GM23338 (cell line): ENCODE measurements at places on chromosomes 13 and 19. TPM values are rescaled to one million over a fixed set of nuclear protein-coding genes. Genes with fewer than 3 reads are reported as not detected.

Gene KIR2DL3
- not detected in 2 replicates for total RNA-seq

GRCh38 chr19:15934332-15935078, at the start of gene CYP4F11:
Gene CYP4F11 (minus strand): TSS chr19:15934529. CDS start chr19:15934408, 121 bp downstream.
- DNase-seq = no peak

- DNase-seq = no peak
Observed at GRCh38 chr13:40622761-40623160, 43.7 kb downstream of the FOXO1 start.

Gene KCNRG
- total RNA-seq = 3.3 TPM in 1 of 2 replicates, not detected in the other

GRCh38 chr19:54928299-54928698, 19.0 kb downstream of the NLRP7 start:
- peak; percentile 68 for DNase-seq

DNA sequence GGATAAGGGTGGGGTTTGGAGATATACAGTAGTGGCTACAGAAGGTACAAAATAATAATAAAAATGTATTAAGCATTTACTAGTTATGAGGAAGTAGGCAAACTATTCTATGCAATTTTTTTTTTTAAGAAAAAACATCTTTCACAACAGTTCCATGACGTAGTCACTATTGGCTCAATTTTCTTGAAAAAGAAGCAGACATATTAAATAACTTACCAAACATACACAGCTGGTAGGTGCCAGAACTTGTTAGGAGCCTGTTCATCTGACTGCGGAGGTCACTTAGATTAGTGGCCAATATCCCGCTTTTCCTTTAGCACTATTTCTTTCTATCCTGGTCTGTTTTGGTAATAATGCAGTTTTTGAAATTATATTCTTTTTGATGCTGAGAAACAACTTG, 593.5 kb downstream of the KCTD12 start:
- DNase-seq = no peak

GRCh38 chr13:80436571-80437169, 95.7 kb upstream of the SPRY2 start:
- DNase-seq = no peak

- no peak for DNase-seq
Observed at GRCh38 chr13:91127995-91128394, 219.5 kb upstream of the MIR17HG start.

- no peak for DNase-seq
Observed at GRCh38 chr19:9877780-9878510, 42.8 kb downstream of the PIN1 start.

Gene PABPC3
- 0.58 and 1.2 TPM in 2 replicates for total RNA-seq

DNA sequence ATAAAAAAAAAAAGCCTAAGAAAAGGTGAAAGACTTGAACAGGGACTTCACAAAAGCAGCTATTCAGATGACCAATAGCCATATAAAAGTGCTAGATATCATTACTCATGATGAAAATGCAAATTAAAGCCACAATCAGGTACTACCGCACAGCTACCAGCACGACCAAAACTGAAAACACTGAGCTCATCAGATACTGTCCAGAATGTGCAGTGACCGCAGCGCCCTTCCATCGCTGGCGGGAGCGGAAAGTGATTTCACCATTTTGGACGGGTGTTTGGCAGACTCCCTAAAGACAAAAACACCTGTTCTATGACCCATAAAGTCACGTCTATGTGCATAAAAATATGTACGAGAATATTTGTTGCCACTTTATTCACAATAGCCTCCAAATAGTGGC, 60.7 kb downstream of the SLC6A16 start:
- DNase-seq = no peak

Gene PDE4C
- 3.6 and 7.1 TPM in 2 replicates for total RNA-seq

DNA sequence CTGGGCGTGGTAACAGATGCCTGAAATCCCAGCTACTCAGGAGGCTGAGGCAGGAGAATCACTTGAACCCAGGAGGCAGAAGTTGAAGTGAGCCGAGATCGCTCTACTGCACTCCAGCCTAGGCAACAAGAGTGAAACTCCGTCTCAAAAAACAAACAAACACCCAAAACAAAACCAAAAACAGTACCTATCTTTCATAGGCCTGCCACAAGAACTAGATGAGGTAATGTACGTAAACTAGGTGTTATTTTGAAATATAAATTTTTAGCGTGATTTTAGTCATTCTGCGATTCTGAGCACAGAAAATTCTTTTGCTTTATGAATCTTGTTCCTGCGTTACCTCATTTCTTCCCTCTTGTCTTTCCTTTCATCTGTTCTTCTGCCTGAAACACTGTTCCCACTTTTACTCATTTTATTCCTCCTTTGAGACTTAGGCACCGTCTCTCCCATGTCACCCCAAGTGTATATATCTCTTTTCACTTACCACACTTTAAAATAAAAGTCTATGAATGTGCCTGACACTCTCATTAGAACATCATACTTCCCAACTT, 238.2 kb upstream of the HTR2A start:
- no peak for DNase-seq

DNA sequence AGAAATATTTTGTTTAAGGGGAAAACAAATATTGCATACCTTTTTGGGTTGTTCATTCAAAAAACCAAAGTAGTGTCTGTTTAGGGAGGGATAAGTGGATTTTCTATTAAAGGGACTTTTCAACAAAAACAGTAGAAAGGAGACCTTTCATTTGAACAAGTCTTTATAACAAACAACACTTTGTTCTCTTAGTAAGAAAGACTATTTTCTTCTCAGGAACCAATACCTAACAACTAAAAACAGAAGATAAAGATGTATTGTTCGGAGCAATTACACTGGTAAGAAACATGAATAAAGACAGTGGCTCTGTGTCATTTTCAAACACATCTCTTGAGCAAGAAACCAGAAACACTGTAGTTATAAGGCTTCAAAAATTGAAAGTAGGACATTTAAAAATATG, 1610.1 kb upstream of the PCDH20 start:
- no peak for DNase-seq

- DNase-seq = no peak
Observed at GRCh38 chr13:108911807-108912206, 282.4 kb downstream of the MYO16 start.

- DNase-seq = no peak
Observed at GRCh38 chr13:22736084-22736767, 444.6 kb upstream of the SGCG start.

DNA sequence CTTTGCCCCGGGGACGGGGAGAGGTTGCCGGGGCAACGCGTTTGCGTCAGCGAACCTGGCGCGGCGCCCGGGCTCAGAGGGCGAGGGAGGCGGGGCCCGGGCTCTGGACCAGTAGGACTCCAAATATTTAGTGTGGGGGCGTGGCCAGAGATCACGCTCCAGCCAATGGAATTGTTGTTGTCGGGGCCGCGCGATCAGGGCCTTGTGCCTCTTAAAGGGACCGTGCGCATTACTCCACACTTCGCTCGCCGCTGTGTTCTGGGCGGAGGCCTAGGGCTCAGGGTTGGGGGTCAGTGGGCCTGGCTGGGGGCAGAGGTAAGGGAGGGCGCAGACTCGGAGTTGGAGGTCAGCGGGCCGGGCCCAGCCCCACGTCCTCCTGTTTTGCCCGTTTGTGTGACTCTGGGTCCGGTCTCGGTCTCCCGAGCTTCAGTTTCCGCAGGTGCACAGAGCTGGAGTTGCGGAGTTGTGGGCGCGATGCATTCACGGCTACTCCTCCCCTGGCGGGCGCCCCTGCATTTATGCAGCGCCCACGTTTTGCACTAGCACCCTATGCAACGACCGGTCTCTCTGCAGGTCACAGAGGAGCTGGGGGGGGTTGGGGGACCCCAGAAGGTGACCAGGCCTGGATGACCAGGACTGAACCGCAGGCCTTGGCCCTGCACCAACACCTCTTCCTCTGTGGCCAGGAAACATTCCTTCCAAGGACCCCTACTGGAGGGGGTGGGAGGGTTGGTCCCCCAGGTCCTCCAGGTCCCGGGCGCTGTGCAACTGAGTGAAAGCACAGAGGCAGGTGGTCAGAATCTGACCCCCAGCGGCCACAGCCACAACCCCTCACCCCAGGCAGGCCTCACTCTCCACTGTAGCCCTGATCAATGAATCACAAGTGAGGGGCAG, 10.7 kb upstream of the MKNK2 start:
- DNase-seq = peak; percentile 100

Gene PLIN4
- 0.59 and 0.70 TPM in 2 replicates for total RNA-seq

Gene ADPRHL1
- 0.80 and 1.3 TPM in 2 replicates for total RNA-seq

Gene IGLON5
- total RNA-seq = 29.1 and 29.4 TPM in 2 replicates

- no peak for DNase-seq
Observed at GRCh38 chr13:80586356-80586755, 245.4 kb upstream of the SPRY2 start.

DNA sequence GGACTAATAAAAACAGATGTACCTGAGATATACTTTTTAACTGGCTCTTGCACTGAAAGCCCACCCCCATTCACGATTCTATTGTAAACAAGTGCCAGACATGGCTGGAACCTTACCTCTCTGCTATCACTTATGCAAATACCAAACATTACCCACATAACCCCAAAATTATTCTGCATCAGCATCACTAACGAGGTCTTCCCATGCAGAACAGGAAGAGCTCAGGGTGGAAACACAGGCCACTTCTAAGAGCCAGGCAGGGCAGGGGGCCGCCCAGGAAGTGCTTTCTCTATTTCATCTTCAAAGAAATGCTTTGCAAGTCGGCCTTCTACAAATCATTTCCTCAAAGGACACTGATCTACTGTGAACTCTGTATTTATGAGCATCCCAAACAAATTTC, 7.3 kb downstream of the IRS2 start:
- no peak for DNase-seq

Gene KEAP1
- total RNA-seq = 71.5 and 77.5 TPM in 2 replicates

- DNase-seq = peak; percentile 75
Observed at GRCh38 chr13:79423801-79424642, 18.0 kb upstream of the RBM26 start.

Gene SMIM24
- 4.7 and 5.0 TPM in 2 replicates for total RNA-seq

DNA sequence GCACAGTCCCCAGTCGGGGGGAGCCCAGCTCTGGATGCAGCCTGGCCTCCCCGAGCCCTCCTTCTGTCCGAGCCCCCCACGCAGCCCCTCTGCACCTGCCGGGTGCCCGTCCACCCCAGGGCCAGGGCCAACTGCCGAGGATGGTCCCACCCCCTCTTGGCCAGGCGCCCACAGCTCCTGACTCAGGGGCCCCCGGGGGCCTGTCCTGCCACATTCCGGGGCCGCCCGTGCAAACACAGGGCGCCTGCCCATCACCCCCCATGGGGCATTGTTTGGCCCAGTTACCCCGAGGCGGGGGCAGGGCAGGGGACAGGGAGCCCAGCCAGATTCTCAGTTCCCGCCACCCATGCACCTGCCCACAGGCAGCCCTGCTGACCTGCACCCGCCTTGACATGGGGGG, 5.3 kb upstream of the TCF3 start:
- no peak for DNase-seq

Gene MIDN
- total RNA-seq = 84.5 and 113 TPM in 2 replicates

Gene LRFN3
- 15.1 and 18.2 TPM in 2 replicates for total RNA-seq

DNA sequence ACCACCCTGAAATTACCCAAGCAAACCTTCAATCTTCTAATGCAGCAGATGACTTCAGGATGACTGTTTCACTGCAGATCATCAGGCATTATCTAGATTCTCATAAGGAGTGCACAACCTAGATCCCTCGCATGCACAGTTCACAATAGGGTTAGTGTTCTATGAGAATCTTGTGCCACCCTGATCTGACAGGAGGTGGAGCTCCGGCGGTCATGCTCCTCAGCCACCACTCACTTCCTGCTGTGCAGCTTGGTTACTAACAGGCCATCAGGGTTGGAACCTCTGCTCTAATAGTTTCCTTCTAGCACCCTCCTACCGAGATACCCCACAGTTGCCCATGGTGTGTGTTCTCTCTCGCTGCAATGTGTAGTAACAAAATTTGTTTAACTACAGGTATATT, 442.8 kb downstream of the FGF14 start:
- DNase-seq = no peak
